Psoas muscle (tissue), 8 donors: ENCODE measurements at places on chromosomes 13 and 19. TPM values are rescaled to one million over a fixed set of nuclear protein-coding genes. Genes with fewer than 3 reads are reported as not detected.

DNA sequence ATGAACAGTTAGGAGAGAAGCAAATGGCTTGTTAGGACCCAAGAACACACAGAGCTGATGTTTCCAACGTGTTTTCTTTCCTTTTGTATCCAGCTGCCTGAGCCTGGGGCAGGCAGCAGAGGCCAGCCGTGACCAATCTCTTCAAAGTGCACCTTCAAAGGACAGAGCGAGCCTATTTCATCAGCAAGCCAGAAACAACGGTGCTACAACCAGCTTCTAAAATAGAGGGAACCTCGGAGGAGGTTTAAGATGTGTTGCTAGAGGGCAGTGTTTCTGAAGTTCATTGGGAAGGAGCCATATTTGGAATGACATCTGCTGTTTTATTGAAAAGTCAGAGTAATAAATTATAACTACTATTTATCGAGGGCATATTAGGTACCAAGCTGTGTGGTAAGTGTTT lies 56.2 kb upstream of the RFC3 start:
- DNase-seq: no peak

- no peak for DNase-seq
Observed at GRCh38 chr13:39945226-39945625, 289.8 kb downstream of the COG6 start.

DNA sequence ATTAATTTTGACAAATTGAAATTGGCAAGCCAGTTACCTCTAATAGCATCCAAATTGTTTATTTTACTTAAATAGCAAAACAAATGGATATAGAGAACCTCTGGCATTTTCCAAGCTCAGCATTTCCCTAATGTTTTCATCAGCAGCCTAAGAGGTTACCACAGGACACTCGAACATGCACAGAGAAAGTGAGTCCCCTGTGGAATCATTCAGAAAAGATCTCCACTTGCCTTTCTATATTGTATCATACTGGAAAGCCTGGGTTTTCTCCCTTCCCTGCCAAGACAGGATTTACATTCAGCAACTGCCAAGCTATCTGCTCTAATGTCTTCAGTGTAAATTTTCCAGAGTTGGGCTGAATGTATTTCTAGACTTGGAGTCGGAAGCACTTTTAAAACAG lies 188.9 kb downstream of the KCTD12 start:
- DNase-seq: no peak

The TLE2 gene
- total RNA-seq: 42.5 TPM

The BLOC1S3 gene
- total RNA-seq: 4.1 TPM
